Stimulated activated CD4-positive, alpha-beta T cell treated with anti-CD3 and anti-CD28 coated beads, Interleukin-2, amount 100 ng/mL, for 24 hours (primary cell): ENCODE measurements at places on chromosomes 2 and 18.
A peak's percentile ranks its signal among the peaks of the same experiment; 100 is the strongest.

DNA sequence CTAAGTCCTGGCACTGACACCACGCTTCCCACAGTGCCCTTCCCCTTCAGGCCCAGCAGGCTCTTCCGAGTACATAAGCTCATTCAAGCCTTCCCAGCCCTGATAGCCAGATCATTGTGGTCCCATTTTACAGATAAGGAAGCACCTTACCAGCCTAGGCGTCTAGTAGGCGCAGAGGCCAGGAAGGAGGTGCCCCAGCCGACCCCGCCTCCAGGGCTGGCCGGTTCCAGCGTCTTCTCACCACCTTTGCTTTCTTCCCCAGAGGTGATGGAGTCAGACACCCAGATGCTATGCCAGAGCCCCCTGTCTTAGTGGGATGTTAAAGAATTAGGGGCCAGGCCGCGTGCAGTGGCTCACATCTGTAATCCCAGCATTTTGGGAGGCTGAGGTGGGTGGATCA, 28.9 kb upstream of the EFHD1 start:
- no peak for DNase-seq

- no peak for DNase-seq
Observed at GRCh38 chr2:231361701-231362554, 33.6 kb upstream of the B3GNT7 start.

- DNase-seq = peak; percentile 20
Observed at GRCh38 chr2:25042321-25043240, 705 bp downstream of the EFR3B start.

DNA sequence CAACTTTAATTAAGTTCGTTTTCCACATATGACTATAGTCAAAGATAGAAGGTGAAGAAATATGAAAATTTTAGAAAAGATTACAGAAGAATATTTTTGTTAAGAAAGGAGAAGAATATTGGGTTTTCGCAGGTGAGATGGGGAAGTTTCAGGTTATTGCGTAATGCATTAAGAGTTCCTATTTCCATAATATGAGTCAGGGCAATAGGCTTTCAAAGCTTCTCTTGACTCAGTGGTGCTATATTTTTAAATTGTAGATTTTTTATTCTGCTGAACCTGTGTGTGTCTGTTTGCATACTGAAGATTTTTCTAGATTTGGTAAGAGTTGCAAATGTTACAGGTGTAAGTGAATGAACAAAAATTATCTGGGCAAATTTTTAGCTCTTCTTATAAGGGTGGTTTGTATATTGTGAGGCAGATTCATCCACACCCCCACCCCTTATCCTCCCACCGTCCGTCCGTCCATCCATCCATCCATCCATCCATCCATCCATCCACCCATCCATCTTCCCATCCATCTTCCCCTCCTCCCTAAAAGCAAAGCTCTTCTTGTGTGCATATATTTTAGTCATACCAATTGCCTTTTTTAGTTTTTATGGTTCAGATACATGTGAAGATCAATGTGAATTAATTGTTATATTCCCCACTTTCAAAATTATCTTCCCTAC, 69.6 kb downstream of the MYO1B start:
- no peak for DNase-seq

GRCh38 chr2:8049851-8050571, 631.8 kb upstream of the ID2 start:
- peak; percentile 56 for DNase-seq

DNA sequence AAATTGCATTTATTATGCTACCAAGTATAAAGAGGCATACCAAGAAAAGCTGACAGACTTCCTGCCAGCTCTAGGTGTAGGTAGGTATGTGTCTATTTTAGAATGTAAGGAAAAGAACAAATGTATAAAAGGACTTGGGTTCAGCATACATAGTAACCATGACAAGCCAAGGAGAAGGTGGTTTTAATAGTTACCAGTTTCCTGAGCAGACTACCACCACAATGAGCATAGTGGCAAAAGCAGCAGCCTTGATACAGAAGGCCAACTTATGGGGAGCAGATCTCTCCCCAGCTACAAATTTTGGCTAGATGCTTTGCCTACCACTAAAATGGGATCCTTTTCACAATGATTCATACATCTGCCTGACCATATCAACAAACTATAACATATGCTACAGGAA, 34.5 kb downstream of the METTL8 start:
- DNase-seq = no peak

DNA sequence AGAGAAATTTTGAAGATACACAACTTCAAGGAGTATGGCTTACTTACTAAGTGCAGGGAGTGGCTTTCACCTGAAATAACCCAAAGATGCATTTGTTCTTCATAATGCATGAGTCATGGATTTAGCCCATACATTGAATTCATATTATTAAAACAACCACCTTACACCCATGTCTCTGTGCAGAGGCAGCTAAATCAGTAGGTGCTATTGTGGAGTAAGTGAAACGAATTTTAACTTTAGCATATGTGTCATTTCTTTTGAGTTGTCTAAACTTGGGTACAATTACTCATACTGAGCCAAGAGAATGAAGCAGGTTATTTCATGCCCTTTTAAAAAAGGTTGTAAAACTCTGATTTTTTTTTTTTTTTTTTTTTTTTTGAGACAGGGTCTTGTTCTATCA, 11.0 kb upstream of the ANKRD29 start:
- DNase-seq = no peak

DNA sequence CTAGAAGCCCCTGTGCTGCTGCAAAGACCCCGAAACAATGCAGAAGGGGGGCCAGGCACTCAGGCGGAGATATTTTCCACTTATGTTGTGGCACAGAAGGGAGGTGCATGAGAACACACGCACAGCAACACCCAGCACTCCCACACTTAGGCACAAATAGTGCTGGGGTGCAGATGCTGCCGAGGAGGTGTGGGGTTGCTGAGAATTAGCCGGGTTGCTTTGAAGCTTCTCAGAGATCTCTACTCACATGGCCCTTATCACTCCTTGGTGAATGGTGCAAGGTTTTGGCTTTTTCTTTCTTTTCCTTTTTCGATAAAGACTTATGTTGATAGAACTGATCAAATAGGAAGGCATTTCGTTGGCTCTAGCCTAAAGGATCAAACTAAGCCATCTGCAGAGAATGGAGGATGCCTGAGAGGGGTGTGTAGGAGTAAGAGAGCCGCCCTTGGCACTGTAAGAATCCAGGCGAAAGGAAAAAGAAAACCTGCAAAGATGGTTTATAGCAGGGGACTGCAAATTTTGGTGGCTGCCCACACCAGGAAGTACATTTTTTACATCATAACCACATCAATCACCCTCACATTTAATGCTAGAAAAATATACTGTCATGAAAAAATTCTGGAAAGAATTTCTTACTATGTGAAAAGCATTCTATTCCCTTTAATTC, 27.9 kb upstream of the FHL2 start:
- no peak for DNase-seq

DNA sequence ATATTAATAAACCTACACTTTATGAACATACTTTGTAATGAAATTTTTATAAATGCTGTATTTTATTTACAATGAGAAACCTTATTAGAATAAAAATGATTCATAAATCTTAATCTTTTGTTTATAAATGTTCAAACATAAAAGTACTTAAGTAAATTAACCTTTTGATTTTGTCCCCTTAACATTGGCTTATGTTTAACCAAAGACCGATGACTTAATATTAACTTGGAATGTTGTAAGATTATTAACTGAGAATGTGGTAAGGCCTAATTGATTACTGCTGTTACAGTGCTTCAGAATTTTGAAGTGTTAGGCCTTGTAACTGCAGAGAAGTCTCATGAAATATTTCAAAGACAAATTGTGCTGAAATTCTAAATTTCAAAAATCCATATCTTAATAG, 5.7 kb downstream of the CPS1 start:
- DNase-seq = no peak

DNA sequence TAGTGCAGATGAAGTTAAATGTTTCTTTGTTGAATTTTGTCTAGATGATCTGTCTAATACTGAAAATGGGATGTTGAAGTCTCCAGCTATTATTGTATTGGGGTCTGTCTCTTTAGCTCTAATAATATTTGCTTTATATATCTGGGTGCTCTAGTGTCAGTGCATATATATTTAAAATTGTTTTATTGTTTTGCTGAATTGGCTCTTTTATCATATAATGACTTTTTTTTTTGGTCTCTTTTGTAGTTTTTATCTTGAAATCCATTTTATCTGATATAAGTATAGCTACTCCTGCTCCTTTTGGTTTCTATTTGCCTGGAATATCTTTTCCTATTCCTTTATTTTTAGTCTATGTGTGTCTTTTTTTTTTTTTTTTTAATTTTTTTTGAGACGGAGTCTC, 79.2 kb downstream of the COMMD1 start:
- DNase-seq = no peak

DNA sequence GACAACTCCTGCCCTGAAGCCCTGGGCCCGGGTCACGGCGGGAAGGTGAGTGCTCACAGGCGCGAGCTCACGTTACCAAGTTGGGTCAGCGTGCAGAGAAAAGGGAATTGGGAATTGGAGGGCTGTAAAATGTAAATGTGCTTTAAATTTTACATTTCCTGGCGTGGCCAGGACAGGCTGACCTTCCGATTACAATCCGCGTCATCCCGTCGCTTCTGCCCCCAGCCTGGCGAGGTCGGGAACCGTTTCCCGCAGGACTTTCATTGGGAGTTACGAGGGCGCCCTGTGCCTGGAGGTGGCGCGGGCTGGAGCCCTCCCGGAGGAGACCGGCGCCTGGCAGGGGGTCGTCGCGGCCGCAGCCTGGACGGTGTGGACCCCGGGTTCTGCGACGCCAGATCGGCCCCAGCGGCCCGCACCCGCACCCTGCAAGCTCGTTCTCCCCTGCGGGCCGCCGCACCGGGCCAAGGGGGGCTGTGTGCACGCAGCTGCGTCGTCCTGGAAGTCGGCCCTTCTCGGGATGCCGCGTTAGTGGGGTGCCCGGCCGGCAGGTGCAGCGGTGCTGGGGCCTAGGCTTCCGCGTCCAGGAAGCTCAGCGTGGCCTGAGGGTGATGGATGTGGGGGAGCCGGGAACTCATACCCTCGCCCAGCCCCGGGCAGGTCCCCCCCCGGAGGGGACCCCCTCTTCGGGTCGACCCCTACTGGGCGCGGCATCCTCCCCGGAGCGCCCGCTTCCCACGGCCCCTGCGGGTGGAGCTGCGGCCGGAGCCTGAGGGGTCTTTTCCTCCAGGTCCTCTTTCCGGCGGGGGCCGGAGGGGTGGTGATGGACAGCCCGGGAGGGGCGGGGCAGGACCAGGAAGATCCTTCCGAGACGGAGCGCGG, 63.9 kb downstream of the LRRFIP1 start:
- DNase-seq = peak; percentile 50

GRCh38 chr18:51082571-51083267, 52.7 kb downstream of the SMAD4 start:
- no peak for DNase-seq

DNA sequence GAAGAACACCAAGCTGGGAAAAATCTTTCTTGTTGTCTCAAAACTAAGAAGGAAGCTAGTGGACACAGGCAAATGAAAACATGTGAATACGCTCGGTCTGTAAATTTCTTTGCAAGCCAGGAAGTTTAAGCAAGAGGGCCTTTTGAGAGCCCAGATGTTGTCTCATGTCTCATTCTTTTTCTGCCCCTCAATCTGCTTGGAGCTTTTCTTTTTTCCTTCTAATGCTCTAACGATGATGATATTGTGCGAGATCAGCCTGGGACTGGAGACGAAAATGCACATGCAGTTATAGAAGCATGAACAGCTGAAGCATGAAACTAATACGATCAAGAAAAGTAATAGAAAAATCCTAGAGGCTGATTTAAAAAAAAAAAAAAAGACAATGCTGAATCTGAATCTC, 138.6 kb upstream of the CHAC2 start:
- DNase-seq = no peak

DNA sequence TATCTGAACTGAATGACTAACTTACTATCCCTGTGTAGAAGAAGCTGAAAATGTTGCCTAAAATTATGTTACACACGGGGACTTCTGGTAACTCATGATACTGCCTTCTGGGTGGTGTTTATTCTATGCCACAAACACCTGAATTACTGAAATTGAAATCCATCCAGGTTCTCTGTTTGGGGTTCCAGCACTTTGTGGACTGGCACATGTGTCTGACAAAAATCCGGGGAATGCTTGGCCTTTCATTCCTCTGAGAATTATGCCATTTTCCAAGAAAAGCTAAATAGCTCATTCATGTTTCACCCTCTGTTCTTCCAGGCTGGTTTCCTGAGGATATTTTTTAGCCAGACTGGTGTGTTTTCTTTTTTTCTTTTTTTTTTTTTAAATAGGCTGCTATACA, 59.5 kb upstream of the POU3F3 start:
- DNase-seq = no peak

- DNase-seq = no peak
Observed at GRCh38 chr18:44823782-44824181, 143.1 kb downstream of the SETBP1 start.

GRCh38 chr2:71477231-71477691, 23.9 kb downstream of the DYSF start:
- no peak for DNase-seq

DNA sequence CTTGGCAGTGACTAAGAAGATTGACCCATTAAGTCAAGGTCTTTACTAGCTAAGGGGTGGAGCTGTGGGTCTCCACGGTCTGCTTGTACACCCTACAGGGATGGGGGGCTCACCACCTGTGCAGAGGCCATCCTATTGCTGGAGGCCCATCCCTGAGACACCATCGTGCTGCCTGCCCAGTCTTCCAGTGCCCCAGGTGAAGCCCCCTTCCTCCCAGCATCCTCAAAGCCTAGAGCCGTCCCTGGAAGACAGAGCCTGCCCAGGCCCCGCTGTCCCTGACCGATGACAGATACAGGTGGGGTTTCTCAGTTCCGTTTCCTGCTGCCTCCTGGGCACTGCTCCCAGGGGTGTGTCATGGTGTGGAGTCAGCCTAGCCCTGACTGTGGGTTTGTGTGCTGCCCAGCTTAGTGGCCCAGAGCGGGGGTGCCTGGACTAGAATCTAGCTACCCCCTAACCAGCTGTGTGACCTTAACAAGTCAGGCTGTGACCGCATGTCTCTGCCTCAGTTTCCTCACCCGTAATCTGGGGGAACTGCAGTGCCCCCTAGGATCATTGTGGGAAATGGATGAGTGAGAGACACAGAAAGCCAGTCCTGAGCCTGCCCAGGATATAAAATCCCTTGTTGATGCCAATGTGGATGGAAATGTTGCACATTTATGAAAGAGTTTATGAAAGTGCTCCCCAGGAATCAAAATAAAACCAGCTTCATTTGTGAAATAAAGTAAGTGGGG, 2.0 kb downstream of the OTOS start:
- DNase-seq = no peak

GRCh38 chr2:61367177-61367576, 103.7 kb downstream of the USP34 start:
- DNase-seq = no peak

DNA sequence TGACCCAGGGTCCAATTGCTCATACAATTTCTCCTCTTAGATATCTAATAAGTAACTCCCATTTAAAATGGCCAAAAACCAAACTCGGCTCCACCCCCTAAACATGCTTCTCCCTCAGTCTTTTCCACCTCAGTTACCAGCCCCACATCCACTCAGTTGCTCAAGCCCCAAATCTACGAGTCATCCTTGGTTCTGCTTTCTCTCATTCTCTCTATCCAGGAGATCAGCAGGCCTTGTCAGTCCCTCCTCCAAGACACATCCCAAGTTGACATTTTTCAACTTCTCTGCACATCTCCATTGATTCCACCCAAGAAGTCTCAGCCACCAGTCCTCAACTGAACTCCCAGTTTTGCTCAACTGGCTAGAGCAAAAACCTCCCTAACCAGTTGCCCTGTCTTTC, 40.5 kb upstream of the RTN4 start:
- no peak for DNase-seq
